Endothelial cell (in vitro differentiated cells): ENCODE measurements at places on chromosomes 6 and 20. TPM values are rescaled to one million over a fixed set of nuclear protein-coding genes. Genes with fewer than 3 reads are reported as not detected.

- H3K27ac ChIP-seq = no peak overlapping the region
- H3K36me3 ChIP-seq = no peaks in the 10 kb centered on the region
- peaks cover 5% of the 10 kb centered on the region for H3K27me3 ChIP-seq
- peak overlapping the region; percentile 87 for H3K4me3 ChIP-seq
- H3K4me1 ChIP-seq = peaks cover 11% of the 10 kb centered on the region
- no peak for DNase-seq
Observed at GRCh38 chr6:14211562-14211942, 94.0 kb downstream of the CD83 start.

DNA sequence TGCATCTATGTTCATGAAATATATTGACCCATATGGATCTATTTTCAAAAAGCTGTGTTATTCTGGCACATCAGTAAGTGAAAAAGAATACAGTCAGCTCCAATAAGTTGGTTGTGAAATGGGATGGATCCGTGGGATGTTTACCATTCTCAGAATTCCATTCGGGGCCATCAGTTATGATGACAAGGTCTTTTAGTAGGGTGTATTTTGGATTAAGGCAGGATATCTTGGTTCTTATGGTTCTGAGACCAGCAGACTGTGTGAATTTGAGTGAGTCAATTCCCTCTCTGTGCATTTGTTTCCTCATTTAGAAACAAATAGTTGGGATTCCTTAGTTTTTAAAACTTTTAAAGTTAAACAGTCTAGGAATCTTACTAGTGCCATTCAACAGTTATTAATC, 287.4 kb downstream of the CD109 start:
- no peaks in the 10 kb centered on the region for H3K36me3 ChIP-seq
- peaks cover 1% of the 10 kb centered on the region for H3K27me3 ChIP-seq
- H3K4me3 ChIP-seq = no peak overlapping the region
- peaks cover 6% of the 10 kb centered on the region for H3K4me1 ChIP-seq

DNA sequence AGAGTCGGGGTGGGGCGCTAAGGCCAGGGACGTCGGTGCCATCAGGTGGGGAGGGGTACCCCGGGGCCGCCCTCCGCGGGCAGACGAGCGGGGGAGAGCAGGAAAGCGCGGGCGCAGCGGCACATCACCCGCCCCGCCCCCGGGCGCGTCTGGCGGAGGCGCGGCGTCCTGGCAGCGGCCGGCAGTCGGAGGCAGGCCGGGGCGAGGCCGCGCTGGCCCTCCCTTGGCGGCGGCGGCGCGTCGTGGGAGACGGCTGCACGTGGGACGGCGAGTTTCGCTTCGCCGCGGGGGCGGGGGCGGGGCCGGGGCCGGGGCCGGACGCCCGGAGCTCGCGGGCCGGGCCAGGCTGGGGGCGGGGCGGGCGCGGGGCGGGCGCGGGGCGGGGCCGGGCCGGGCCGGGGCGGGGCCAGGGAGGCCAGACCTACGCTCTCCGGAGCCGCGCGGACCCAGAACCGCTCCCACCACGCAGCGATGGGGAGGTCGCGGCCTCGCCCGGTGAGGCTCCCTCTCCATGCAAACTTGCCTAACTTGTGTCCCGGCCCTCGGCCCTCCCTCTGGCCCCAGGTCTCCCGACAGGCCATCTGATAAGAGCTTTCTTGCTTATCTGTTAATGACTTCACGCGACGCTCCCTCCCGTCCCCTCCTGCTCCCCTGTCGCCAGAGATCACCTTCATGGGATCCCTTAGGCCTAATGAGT, 12.5 kb downstream of the ITPR3 start:
- peaks cover 38% of the 10 kb centered on the region for H3K4me1 ChIP-seq
- H3K27ac ChIP-seq = no peak overlapping the region
- peaks cover 18% of the 10 kb centered on the region for H3K36me3 ChIP-seq

DNA sequence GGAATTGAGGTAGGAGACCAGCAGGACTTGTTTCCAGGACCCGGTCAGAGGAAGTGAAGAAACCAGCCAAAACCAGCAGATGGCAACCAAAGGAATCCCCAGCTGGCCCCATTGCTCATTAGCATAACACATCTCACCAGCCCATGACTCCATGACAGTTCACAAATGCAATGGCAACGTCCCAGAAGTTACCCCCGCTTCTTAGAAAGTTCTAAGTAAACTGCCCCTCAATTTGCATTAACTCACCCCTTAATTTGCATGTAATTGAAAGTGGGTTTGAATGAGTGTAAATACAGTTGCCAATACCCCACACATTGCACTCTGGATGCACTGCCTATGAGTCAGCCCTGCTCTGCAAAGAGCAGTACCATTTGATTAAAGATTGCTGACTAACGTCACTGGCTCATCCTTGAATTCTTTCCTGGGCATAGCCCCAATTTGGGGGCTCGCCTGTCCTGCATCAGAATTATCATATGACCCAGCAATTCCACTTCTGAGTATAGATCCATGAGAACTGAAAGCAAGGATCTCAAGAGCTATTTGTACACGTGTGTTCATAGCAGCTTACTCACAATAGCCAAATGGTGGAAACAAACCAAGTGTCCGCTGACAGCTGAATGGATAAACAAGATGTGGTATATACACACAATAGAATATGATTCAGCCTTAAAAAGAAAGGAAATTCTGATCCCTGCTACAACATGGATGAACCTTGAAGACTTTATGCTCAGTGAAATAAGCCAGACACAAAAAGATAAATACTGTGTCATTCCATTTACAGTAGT, 36.4 kb downstream of the MYLK4 start:
- H3K27me3 ChIP-seq = no peaks in the 10 kb centered on the region
- no peak overlapping the region for H3K27ac ChIP-seq
- no peaks in the 10 kb centered on the region for H3K4me1 ChIP-seq

NKAPL gene
- total RNA-seq = 0.44 TPM
